ENCODE measurements at places on chromosomes 1 and 21.

- no peak for DNase-seq
These were observed 24.5 kb downstream of the ADARB1 start for GRCh38 chr21:45098867-45099266.

- no peak for DNase-seq
These were observed 196.7 kb downstream of the LRRC40 start for GRCh38 chr1:70008660-70009059.

DNA sequence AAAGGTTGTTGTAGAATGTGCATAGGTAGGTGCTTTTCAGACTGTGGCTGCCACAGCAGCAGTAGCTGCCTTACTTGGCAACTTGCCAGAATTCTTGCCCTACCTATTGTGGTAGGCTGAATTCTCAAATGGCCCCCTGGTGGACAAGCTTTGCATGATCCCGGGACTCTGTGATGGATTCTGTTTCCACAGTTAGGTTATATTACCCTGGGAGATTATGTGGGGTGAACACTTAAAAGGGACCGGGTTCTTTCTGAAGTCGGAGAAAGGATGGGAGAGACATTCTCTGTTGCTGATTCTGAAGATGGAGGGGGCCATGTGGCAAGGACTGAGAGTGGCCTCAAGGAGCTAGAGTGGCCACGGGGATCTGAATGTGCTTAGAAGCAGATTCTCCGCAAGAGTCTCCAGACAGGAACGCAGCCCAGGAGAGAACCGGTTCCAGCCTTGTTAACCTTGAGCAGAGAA, 32.1 kb upstream of the KCNE1 start:
- no peak for DNase-seq

DNA sequence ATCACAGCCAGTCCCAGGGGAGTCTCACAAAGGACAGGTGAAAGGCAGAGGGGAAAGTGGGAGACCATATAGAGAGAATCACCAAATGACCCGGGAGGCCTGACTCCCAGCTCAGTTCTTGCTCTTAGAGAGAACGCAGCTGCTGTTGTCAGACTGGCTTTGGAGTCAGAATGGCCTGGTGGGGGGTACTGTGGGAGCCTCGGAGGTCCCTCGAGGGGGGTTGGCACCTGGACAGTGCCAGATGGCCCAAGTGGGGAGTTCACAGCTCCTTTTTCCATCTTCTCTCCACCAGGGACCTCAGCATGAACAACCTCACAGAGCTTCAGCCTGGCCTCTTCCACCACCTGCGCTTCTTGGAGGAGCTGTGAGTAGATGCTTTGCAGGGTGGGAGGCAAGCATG, 31.5 kb downstream of the LGR6 start:
- DNase-seq, result no peak

DNA sequence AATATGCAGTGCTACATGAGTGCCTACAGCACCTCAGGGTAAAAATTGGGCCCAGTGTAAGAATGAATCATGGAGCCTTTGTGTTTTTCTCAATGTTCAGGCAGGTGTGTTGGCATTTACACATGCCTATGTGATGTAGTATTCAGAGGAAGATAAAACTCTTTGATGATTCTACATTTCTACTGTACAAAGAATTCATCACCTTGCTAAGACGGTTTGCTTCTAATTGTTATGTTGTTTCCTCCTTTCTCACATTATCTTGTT, 867.3 kb downstream of the TTLL7 start:
- DNase-seq, result no peak

- DNase-seq, result no peak
These were observed 1.9 kb downstream of the CLDN19 start for GRCh38 chr1:42737986-42738677.

DNA sequence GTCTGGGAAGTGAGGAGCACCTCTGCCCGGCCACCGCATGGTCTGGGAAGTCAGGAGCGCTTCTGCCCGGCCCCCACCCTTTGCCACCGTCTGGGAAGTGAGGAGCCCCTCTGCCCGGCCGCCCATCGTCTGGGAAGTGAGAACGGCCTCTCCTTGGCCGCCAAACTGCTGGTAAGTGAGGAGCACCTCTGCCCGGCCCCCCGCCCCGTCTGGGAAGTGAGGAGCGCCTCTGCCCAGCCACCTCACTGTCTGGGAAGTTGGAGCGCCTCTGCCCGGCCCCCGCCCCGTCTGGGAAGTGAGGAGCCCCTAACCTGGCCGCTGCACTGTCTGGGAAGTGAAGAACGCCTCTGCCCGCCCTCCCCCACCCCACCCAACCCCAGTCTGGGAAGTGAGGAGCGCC, 22.6 kb downstream of the KCNH1 start:
- DNase-seq, result no peak

DNA sequence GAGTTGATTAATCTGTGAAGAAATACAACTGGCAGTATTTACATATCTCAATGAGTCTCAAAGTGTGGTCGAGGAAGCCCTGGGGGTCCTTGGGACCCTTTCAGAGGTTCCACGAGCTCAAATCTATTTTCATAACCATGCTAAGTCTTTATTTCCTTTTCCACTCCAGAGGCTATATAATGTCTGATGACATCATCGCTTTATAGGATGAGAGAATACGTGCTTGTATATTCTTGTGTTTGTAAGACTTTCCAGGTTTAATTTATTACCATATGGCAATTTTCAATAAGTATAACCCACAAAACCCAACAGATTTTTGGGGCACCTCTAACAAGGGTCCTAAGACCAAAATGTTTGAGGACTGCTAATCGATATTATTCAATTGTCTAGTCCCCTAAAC, 1.4 kb upstream of the SLC19A2 start:
- no peak for DNase-seq

- no peak for DNase-seq
These were observed at the start of gene FLG for GRCh38 chr1:152325111-152325510. TSS of gene FLG (minus strand) at chr1:152325239. CDS start at chr1:152315456, 9,783 bp downstream.

DNA sequence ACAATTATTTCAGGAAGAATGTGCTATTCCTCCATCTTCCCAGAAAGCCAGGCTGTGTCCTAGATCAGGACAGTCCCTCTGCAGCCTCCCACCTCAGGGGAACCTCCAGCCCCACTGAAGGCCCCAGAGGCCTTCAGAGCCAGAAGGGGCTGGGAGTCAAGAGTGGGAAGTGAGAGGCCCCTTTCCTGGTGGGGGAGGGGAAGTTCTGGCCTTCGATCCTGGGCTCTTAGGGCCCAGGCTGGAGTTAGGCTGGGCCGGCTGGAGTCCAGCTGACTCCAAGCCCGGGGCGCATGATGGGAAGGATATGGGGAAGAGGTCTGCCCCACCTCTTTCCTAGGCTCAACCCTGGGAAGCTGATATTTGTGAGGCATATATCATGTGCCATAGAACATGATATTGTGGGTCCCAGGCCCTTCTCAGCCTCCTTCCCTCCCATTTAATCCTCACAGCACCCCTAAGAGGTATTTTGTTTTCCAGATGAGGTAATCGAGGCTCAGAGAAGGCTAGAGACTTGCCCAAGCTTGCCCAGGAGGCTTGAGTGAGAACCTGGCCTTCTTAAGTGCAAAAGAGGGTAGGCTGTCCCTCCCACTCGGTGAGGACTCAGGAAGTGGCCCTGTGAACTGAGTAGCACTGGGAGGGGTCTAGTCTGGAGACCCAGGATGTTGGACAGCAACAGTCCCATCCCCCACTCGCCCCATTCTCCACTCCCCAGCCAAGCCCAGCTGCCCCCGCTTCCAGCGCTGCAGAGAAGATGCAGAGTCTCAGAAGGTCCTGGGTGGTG, 18.6 kb upstream of the HSPG2 start:
- no peak for DNase-seq

DNA sequence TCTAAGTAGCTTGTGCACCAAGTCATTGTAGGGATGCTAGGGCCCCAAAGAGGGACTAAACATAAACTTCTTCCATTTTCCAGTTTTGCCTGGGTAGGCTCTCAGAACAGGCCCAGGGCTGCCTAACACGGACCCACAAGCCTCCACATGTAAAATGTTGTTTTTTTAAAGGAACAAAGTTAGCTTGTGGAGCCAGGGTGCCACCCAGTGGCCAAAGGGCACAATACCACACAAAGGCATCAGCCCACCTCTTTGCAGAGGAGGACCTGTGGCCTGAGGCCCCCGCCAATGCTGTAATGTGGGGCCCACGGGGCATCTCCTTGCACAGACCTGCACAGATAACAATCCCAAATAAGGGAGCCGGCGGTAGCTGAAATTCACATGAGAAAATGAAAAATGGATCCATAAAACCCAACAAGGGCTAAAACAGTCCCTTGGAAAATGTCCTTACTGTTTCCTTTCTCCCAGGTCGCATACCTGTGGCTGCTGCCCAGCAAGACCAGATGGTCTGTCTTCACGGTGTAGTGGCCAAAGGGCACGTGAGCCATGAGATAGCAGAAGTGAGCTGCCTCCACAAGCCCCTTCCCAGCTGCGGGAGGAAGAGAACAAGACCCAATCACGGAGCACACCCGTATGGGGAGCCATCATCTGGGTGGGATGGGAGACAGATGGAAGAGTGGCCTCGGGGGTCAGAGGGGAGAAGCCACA, 23.8 kb downstream of the SEC16B start:
- peak; percentile 47 for DNase-seq

- peak; percentile 71 for DNase-seq
These were observed 2.8 kb upstream of the FAM131C start for GRCh38 chr1:16076031-16076864.

- DNase-seq, result no peak
These were observed 64.8 kb downstream of the TIAM1 start for GRCh38 chr21:31279214-31279613.

- no peak for DNase-seq
These were observed 648.5 kb upstream of the PKN2 start for GRCh38 chr1:88035578-88035977.

- DNase-seq, result no peak
These were observed 550 bp downstream of the ARHGEF16 start for GRCh38 chr1:3454811-3455618.

- DNase-seq, result no peak
These were observed 558.2 kb upstream of the USP24 start for GRCh38 chr1:55773211-55773940.

GRCh38 chr1:218863987-218864386, 309.7 kb upstream of the LYPLAL1 start:
- no peak for DNase-seq

- DNase-seq, result no peak
These were observed 106.6 kb downstream of the BCAR3 start for GRCh38 chr1:93574991-93575390.

DNA sequence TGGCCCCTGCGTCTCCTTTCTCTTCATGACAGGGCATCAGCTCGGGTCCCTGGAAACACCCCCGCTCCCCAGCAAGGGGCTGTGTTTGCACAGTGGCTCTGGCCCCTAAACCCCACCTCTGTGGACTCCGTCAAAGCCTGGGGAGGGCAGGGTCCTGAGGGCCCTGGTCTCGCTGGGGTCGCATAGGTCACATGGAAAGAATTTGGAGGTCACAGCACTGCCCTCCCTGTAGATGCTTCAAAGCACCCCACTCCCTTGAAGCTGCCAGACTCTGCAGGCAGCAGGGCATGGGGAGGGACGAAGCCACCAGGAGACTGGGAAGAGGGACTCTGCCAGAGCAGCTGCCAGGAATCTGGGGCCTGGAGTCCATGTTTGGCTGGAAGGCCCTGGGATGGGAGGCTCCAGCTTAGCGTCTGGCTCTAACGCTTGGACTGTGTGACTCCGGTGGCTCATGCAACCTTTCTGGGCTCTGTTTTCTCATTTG, 36.6 kb upstream of the ECE1 start:
- DNase-seq, result no peak

DNA sequence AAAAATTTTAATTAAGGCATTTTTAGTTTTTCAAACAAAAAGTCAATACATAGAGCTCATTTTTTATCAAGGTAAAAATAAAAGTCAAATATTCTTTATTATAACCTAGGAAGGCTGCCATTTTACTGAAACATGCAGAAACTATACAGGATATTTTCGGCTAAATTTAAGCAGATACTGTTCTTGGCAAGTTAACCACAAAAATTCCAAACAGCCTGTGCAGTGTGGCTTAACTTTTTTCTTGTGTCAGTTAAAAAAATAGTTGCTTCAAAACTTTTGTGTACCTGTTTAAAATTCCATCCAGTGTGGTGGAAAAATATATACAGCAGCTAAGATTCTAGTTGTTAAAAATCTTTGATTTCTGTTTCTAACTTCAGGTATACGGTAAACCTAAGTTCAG, 135.0 kb downstream of the ATP5PO start:
- no peak for DNase-seq

DNA sequence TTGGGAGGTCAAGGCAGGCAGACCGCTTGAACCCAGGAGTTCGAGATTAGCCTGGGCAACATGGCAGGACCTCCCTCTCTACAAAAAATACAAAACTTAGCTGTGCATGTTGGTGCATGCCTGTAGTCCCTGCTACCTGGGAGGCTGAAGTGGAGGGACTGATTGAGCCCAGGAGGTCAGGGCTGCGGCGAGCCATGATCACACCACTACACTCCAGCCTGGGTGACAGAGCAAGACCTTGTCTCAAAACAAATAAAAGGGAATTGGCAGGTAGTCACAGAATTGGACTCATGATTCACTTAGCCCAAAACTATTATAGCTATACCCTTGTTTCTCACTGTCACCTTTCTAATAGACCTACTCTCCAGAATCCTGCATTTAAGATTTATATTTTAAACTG, 5.5 kb downstream of the TADA1 start:
- no peak for DNase-seq

- DNase-seq, result peak; percentile 86
These were observed 4.5 kb downstream of the DLGAP3 start for GRCh38 chr1:34924759-34925555.

- no peak for DNase-seq
These were observed 48.5 kb upstream of the S1PR1 start for GRCh38 chr1:101188331-101188730.

GRCh38 chr1:165473081-165473480, 28.2 kb upstream of the RXRG start:
- DNase-seq, result no peak

- DNase-seq, result no peak
These were observed 33.0 kb downstream of the UBE4B start for GRCh38 chr1:10065760-10066159.

GRCh38 chr1:164834641-164835040, 275.7 kb downstream of the PBX1 start:
- no peak for DNase-seq

DNA sequence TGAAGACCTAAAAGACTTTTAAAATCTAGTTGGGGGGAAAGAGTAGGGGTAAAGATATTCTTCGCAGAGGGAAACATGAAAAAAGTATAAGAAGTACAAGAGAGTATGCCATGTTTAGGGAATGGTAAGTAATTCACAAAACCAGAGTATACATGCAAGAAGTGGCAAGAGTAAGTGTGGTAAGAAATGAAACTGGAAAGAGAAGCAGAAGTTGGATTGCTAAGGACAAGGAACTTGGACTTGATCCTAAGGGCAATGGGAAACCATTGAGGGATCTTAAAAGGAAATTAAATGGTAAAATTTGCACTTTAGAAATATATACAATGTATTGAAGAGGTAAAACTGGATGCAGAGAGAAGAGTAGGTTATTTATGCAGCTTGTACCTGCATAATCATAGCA, 9.2 kb upstream of the ZNF644 start:
- no peak for DNase-seq

- DNase-seq, result no peak
These were observed 151.4 kb downstream of the CHRM3 start for GRCh38 chr1:239537795-239538194.
